ENCODE measurements at places on chromosomes 6 and 20.
A peak's percentile ranks its signal among the peaks of the same experiment; 100 is the strongest.

GRCh38 chr6:106446983-106447382 lies 86.5 kb downstream of the CRYBG1 start:
- no peaks in the 10 kb centered on the region for H3K4me1 ChIP-seq
- no peaks in the 10 kb centered on the region for H3K36me3 ChIP-seq
- H3K27me3 ChIP-seq: no peaks in the 10 kb centered on the region
- no peak overlapping the region for H3K27ac ChIP-seq

GRCh38 chr20:57008217-57008616 lies 258.2 kb downstream of the BMP7 start:
- no peaks in the 10 kb centered on the region for H3K27me3 ChIP-seq
- no peaks in the 10 kb centered on the region for H3K36me3 ChIP-seq
- no peak overlapping the region for H3K27ac ChIP-seq
- H3K4me1 ChIP-seq: peaks cover 38% of the 10 kb centered on the region
- DNase-seq: no peak

- no peak overlapping the region for H3K27ac ChIP-seq
- no peak overlapping the region for H3K4me3 ChIP-seq
- no peak for DNase-seq
Measured at GRCh38 chr6:84258866-84259265, 31.4 kb upstream of the CEP162 start.

DNA sequence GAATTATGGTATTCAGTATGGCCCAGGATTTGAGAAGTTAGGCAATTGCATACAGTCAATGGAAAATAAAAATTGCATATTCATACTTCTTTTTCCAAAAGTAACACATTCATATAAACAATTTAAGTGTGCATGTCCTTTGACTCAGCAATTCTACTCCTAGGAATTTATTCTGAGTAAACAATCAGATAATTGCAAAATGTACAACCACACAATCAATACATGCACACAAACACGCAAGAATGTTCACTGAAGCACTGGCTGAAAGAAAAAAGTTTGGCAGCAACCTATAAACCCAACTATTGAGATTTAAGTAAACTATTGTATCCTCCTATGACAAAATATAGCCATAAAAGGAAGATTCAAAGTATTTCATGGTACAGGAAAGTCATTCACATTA lies 1.6 kb downstream of the CYP39A1 start:
- no peaks in the 10 kb centered on the region for H3K27me3 ChIP-seq
- no peak overlapping the region for H3K27ac ChIP-seq
- no peak overlapping the region for H3K4me3 ChIP-seq
- H3K36me3 ChIP-seq: no peaks in the 10 kb centered on the region
- H3K4me1 ChIP-seq: no peaks in the 10 kb centered on the region

DNA sequence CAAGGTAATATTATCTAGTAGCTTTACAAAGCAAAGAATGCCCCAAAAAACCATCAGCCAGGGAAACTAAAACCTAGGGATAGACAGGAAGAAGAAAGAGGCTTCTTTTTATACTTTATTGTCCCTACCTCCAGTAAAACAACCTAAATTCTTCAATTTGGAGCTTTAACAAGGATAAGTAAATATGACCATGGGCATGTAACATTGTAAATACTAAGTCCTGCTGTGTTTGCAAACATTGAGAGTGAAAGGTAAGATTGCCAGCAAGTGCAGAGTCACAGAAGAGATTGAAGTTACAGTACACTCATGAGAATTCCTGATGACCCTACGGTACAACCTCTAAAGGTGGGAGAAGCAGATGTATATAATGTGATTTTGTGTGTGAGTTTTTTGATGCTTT lies 117.2 kb downstream of the FOXO3 start:
- H3K27me3 ChIP-seq: no peaks in the 10 kb centered on the region
- DNase-seq: no peak
- H3K36me3 ChIP-seq: peaks cover 8% of the 10 kb centered on the region
- peaks cover 63% of the 10 kb centered on the region for H3K4me1 ChIP-seq

DNA sequence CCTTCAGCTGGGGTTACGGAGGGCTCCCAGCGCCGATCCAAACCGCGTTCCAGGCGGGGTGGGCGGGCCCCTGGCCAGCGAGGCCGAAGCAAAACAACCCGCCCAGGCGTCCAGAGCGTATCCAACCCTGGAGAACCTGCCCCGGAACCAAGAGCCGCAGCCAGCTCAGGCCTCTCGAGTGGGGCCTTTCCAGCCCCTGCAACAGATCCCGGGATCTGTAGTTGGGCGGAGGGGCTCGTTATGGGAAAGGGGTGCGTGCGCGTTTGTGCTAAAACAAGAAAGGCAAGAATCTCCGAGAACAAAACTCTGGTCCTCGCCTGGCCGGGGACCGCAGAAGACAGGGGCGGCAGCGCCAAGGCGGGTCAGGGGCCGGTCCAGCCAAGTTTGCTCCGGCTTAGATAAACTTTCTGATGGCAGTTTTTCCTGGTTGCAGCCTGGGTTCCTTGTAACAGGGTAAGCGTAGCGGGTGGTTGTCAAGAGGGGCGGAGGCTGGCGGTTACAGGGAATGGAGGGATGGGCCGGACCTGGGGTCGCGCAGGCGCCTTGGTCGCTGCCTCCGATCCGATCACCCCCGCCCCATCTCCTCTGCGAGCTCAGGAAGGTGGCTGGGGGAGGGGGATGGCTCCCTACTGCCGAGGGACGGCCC lies 448 bp upstream of the RIN2 start:
- H3K4me1 ChIP-seq: peaks cover 6% of the 10 kb centered on the region
- no peaks in the 10 kb centered on the region for H3K27me3 ChIP-seq
- H3K27ac ChIP-seq: no peak overlapping the region
- peak overlapping the region; percentile 68 for H3K4me3 ChIP-seq
- H3K36me3 ChIP-seq: no peaks in the 10 kb centered on the region
- DNase-seq: peak; percentile 38

DNA sequence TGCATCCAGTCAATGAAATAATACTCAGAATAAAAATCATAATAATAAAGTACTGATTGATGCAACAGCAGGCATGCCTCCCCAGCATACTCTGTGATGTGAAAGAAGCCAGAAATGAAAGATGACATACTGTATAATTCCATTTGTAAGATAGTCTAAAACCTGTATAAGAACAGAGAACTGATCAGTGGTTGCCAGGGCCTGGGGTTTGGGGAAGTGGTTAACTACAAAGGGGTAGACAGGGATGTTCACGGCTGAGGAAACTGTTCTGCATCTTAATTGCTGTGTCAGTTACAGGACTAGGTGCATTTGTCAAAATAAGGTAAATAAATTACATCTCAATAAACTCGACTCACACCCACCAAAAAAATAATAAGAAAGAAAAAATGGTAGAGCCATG lies 81.3 kb upstream of the BMP2 start:
- no peaks in the 10 kb centered on the region for H3K4me1 ChIP-seq
- H3K36me3 ChIP-seq: no peaks in the 10 kb centered on the region
- DNase-seq: no peak
- no peaks in the 10 kb centered on the region for H3K27me3 ChIP-seq
- H3K4me3 ChIP-seq: no peak overlapping the region

GRCh38 chr6:156280065-156280464 lies 497.1 kb upstream of the ARID1B start:
- peaks cover 36% of the 10 kb centered on the region for H3K4me1 ChIP-seq
- peak overlapping the region; percentile 100 for H3K27ac ChIP-seq
- H3K36me3 ChIP-seq: no peaks in the 10 kb centered on the region
- no peaks in the 10 kb centered on the region for H3K27me3 ChIP-seq
- peak; percentile 83 for DNase-seq

DNA sequence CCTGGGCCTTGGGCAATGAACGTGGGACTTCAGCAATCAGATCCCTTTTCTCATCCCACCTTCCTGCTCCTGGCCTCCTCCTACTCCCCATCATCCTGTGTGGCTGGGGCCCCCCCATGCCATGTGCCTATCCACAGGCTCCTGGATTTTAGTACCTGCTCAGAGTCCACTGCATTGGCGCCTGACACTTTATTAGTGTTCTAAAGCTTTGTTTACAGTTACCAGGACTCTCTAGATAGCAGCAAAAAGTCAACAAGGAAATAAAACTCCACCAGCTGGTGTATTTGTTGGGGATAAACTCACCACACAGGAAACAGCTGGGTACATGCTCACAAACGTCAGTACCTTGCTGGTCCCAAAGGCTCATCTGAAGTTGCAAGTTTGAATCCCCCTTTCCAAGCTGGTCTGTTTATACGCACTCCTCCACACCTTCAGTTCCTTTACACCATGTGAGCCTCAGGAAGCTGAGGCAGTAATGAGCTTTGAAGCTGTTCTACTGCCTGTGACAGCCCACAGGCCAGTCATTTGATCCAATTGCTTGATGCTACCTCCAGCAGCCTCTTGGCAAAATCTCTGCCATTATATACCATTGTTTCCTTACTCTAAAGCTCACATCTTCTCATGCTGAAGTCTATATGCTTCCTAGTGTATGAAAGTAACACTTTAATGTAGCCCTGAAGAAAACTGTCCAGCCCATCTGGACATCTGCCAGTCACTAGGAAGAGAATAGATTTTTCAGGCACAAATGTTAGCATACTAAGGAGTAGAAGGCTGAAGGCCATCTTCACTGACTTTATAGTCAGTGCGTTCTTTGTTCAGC lies 76.6 kb downstream of the ANKEF1 start:
- H3K27ac ChIP-seq: peak overlapping the region; percentile 12
- H3K4me3 ChIP-seq: no peak overlapping the region
- peaks cover 11% of the 10 kb centered on the region for H3K4me1 ChIP-seq
- H3K27me3 ChIP-seq: no peaks in the 10 kb centered on the region
- peak; percentile 18 for DNase-seq

DNA sequence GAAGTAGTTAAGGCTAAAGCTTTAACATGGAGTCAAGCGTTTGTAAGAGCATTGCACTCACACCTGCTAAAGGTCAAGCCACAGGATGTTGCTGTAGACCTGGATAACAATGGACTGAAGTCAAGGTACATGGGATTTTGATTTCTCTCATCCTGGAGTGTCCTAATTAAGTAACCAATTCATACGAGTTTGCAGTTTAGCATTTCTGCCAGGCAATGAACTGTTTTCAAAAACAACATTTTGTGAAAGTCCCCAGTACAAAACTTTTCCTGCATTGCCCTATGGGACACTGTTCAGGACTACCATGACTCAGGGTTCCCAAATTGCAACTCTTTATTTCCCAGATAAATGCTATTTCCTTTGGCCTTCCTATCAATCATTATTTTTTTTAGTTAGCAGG lies 17.4 kb upstream of the SIRPB1 start:
- no peaks in the 10 kb centered on the region for H3K27me3 ChIP-seq
- no peaks in the 10 kb centered on the region for H3K36me3 ChIP-seq
- no peak overlapping the region for H3K27ac ChIP-seq
- DNase-seq: no peak
- no peak overlapping the region for H3K4me3 ChIP-seq
- no peaks in the 10 kb centered on the region for H3K4me1 ChIP-seq

GRCh38 chr6:153989989-153990388 lies 49.1 kb upstream of the OPRM1 start:
- no peaks in the 10 kb centered on the region for H3K36me3 ChIP-seq
- H3K4me1 ChIP-seq: no peaks in the 10 kb centered on the region
- no peak overlapping the region for H3K4me3 ChIP-seq
- DNase-seq: no peak
- no peaks in the 10 kb centered on the region for H3K27me3 ChIP-seq

GRCh38 chr6:121897337-121897760 lies 461.9 kb downstream of the GJA1 start:
- no peak for DNase-seq
- no peaks in the 10 kb centered on the region for H3K4me1 ChIP-seq
- H3K4me3 ChIP-seq: no peak overlapping the region
- no peaks in the 10 kb centered on the region for H3K36me3 ChIP-seq
- H3K27me3 ChIP-seq: no peaks in the 10 kb centered on the region
- no peak overlapping the region for H3K27ac ChIP-seq

DNA sequence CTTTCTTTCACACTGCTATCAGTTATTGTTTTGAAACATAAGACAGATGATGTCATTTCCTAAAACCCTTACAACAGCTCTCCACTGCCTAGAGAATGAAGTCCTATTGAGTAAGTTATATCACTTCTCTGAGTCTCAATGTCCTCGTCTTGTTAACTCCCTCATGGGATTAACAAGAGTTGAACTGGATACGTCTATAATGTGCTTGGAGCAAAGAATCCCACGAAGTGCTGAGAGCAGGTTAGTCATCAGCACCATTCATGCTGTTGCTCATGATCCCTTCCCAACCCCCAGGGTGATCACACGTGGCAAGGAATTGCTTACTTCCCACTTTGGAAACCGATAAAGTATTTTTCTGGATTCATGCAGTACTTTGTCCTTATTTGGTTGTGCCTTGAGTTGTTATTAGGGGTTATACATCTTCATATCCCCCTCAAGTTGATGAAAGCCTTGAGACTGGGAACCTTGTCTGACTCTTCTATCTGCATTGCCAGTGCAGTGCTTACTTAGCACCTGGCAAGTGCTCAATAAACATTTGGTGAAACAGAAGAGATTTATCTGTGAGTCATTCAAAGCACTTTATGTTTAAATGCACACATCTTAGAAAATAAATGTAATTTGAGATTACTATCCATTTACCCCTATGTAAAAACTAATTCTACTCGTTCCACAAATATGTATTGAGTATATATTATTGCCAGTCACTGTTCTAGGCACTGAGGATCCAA lies 487.5 kb downstream of the EPM2A start:
- no peak for DNase-seq
- H3K27me3 ChIP-seq: no peaks in the 10 kb centered on the region
- no peaks in the 10 kb centered on the region for H3K4me1 ChIP-seq
- H3K4me3 ChIP-seq: no peak overlapping the region
- H3K27ac ChIP-seq: no peak overlapping the region

- no peak overlapping the region for H3K4me3 ChIP-seq
- H3K27me3 ChIP-seq: no peaks in the 10 kb centered on the region
- no peaks in the 10 kb centered on the region for H3K36me3 ChIP-seq
- no peak for DNase-seq
- peaks cover 7% of the 10 kb centered on the region for H3K4me1 ChIP-seq
Measured at GRCh38 chr6:36576578-36576977, 17.6 kb upstream of the SRSF3 start.

DNA sequence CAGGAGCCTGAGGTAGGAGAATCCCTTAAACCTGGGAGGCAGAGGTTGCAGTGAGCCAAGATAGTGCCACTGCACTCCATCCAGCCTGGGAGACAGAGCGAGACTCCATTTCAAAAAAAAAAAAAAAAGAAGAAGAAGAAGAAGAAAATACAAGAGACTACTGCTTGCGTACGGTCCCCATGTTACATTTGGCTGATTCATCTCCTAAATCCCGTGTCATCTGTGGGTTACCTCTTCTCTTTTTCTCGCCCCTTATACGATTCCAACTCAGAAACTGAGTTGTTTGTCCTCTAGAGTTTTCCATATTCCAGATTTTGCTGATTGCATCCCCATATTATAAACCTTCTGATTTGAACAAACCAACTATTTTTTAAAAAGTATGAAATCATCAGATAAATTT lies 62.4 kb upstream of the NELFCD start:
- H3K27ac ChIP-seq: no peak overlapping the region
- no peaks in the 10 kb centered on the region for H3K27me3 ChIP-seq
- H3K36me3 ChIP-seq: no peaks in the 10 kb centered on the region
- no peak for DNase-seq

DNA sequence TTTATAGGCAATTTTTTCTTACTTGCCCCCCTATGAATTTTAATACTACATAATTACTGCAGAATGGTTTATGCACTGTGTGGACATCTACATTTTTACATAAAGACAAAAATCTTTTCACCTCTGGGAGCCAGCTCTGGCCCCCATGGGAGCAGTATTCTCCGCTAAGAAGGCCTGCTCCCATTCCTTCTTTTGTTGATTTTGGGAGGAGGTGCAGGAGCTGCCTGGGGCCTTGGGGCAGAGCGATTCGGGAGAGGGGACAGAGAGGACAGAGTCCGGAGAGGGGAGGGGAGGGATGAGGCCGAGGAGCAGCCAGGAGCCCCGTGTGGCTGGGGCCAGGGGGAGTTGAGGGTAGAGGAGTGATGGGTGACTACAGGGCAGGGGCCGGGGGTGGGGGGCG lies 452.0 kb downstream of the PREX1 start:
- H3K27me3 ChIP-seq: no peaks in the 10 kb centered on the region
- H3K4me3 ChIP-seq: no peak overlapping the region
- DNase-seq: no peak
- no peaks in the 10 kb centered on the region for H3K4me1 ChIP-seq
- H3K36me3 ChIP-seq: no peaks in the 10 kb centered on the region

Data from MM.1S (cell line).